ENCODE measurements at places on chromosomes 13 and 19. TPM values are rescaled to one million over a fixed set of nuclear protein-coding genes. Genes with fewer than 3 reads are reported as not detected.

The GRK1 gene
- total RNA-seq, result not detected

The ZNF850 gene
- 4.0 TPM for total RNA-seq

The CTXN1 gene
- 71.2 TPM for total RNA-seq

The TMEM150B gene
- total RNA-seq, result not detected

The CLEC4G gene
- total RNA-seq, result not detected

The GPR12 gene
- not detected for total RNA-seq

GRCh38 chr19:50036908-50037307 is 11.1 kb downstream of the ZNF473 start:
- no peak for DNase-seq
- H3K27ac ChIP-seq, result no peak overlapping the region
- H3K4me1 ChIP-seq, result no peaks in the 10 kb centered on the region
- no peak overlapping the region for H3K4me3 ChIP-seq
- no peaks in the 10 kb centered on the region for H3K27me3 ChIP-seq

GRCh38 chr13:27775943-27776342 is 16.3 kb upstream of the GSX1 start:
- H3K27me3 ChIP-seq, result no peaks in the 10 kb centered on the region
- H3K4me3 ChIP-seq, result no peak overlapping the region
- H3K36me3 ChIP-seq, result no peaks in the 10 kb centered on the region
- no peak overlapping the region for H3K27ac ChIP-seq

GRCh38 chr13:79373916-79374315 is 32.1 kb downstream of the RBM26 start:
- H3K4me1 ChIP-seq, result no peaks in the 10 kb centered on the region
- H3K4me3 ChIP-seq, result no peak overlapping the region
- DNase-seq, result no peak
- no peaks in the 10 kb centered on the region for H3K27me3 ChIP-seq

GRCh38 chr19:44111910-44112463 is 1.2 kb upstream of the ZNF225 start:
- H3K4me3 ChIP-seq, result peak overlapping the region; percentile 80
- no peak overlapping the region for H3K27ac ChIP-seq
- no peaks in the 10 kb centered on the region for H3K27me3 ChIP-seq

DNA sequence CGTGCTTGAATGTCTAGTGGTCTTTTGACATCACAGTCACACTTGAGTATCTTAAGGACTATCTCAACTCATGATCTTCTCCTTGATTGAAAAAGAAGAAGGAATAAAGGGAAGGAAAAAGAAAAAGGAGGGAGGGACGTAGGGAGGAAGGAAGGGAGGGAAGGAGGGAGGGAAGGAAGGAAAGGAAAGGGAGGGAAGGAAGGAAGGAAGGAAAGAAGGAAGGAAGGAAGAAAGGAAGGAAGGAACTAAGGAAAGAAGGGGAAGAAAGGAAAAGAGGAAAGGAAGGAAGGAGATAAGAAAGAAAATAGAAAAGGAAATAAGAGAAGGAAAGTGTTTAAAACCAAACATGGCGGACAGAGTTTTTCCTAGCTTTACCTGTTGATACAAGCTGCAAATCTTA is 64.7 kb downstream of the RNASEH2B start:
- H3K27ac ChIP-seq, result no peak overlapping the region
- H3K4me3 ChIP-seq, result no peak overlapping the region
- H3K36me3 ChIP-seq, result no peaks in the 10 kb centered on the region
- no peak for DNase-seq

DNA sequence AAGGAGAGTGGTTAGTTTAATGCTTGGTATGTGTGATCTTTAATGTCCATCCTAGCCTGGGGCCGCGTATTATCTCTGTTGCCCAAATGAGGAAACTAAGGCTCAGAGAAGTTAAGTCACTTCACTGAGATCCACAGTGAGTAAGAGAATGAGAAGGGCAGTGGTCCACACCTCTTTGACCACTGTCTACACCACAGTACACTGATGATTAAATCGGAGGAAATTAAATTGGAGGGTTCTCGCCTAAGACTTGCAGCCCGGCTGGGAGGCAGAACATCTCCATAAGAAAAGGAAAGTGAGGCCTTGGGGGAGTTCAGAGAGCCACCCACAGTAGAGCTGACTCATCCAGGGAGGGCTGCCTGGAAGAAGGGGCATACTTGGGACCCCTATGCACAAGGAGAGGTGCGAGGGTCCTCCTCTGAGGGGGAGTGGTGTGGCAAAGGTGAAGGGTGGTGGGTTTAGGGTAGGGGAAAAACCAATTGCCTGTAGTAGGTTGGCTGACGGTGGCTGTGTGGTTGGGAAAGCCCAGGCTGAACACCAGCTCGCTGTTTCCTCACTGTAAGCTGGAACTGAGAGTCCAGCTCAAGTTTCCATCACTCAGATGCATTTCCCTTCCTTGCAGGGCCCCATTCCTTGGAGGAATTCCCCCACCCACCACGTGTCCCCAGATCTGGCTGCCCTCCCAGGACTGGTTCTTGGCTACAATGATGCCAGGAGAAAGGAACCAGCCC is 15.0 kb upstream of the DHRS12 start:
- no peaks in the 10 kb centered on the region for H3K36me3 ChIP-seq
- DNase-seq, result no peak
- peaks cover 10% of the 10 kb centered on the region for H3K4me1 ChIP-seq
- H3K27me3 ChIP-seq, result peaks cover 60% of the 10 kb centered on the region
- no peak overlapping the region for H3K27ac ChIP-seq

GRCh38 chr19:29528350-29528945 is 2.7 kb downstream of the VSTM2B start:
- H3K27ac ChIP-seq, result no peak overlapping the region
- no peak for DNase-seq
- peaks cover 30% of the 10 kb centered on the region for H3K27me3 ChIP-seq
- no peaks in the 10 kb centered on the region for H3K36me3 ChIP-seq
- no peaks in the 10 kb centered on the region for H3K4me1 ChIP-seq

GRCh38 chr19:19067276-19068072 is 3.7 kb downstream of the SLC25A42 start:
- no peaks in the 10 kb centered on the region for H3K27me3 ChIP-seq
- DNase-seq, result no peak
- peaks cover 21% of the 10 kb centered on the region for H3K4me1 ChIP-seq
- no peak overlapping the region for H3K27ac ChIP-seq
- no peaks in the 10 kb centered on the region for H3K36me3 ChIP-seq

GRCh38 chr19:45874620-45874966 is 10.5 kb downstream of the FOXA3 start:
- H3K27ac ChIP-seq, result no peak overlapping the region
- DNase-seq, result no peak
- no peak overlapping the region for H3K4me3 ChIP-seq
- H3K4me1 ChIP-seq, result peaks cover 9% of the 10 kb centered on the region

GRCh38 chr13:33353210-33353609 is 67.7 kb upstream of the STARD13 start:
- H3K27me3 ChIP-seq, result no peaks in the 10 kb centered on the region
- no peak for DNase-seq
- H3K4me3 ChIP-seq, result no peak overlapping the region
- H3K27ac ChIP-seq, result no peak overlapping the region

DNA sequence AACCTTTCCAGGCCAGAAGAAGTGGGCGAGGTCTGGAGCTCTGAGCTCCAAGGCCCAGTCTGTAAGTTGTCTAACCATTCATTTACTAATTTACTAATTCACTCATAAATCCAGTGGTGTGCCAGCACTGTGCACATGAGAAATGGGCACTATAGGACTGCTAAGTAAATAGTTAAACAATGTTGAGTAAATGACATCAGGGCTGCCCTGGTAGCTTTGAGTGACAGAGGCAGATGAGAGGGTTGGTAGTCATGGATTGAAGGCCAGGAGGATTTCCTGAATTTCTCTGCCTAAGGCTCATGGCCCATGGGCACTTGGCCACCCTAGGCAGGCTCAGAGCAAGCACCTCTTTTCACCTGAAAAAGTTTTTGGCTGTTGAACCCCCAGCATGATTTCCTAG is 216.9 kb upstream of the RXFP2 start:
- H3K27me3 ChIP-seq, result peaks cover 14% of the 10 kb centered on the region
- H3K4me3 ChIP-seq, result no peak overlapping the region
- no peak for DNase-seq
- no peaks in the 10 kb centered on the region for H3K36me3 ChIP-seq
- no peaks in the 10 kb centered on the region for H3K4me1 ChIP-seq
- no peak overlapping the region for H3K27ac ChIP-seq

- no peaks in the 10 kb centered on the region for H3K27me3 ChIP-seq
- H3K27ac ChIP-seq, result peak overlapping the region; percentile 51
- no peak for DNase-seq
- no peaks in the 10 kb centered on the region for H3K36me3 ChIP-seq
Measured at GRCh38 chr13:44249431-44249836, 124.2 kb upstream of the SERP2 start.

DNA sequence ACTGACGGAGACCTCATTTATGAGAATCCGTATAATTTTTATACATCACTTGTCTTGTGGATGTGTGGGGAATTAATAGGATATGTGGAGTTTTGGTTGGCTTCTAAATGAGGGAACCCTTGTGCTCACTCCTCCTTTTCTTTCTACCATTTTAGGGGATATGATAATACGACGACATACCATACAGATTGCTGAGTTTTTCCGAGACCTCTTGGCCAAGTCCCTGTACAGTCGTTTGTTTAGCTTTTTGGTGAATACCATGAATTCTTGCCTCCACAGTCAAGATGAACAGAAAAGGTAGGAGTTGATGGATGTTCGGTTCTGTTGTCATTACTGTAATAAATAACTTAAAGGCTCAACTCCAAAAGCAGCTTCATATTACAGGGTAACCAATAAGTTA is 335.2 kb downstream of the MYO16 start:
- no peak overlapping the region for H3K4me3 ChIP-seq
- no peak for DNase-seq
- no peaks in the 10 kb centered on the region for H3K36me3 ChIP-seq
- H3K4me1 ChIP-seq, result peaks cover 22% of the 10 kb centered on the region

GRCh38 chr19:30029721-30030510 is 87.9 kb downstream of the URI1 start:
- 0 out of 2 replicates have a peak overlapping the region, but pooled peaks have one; percentile 2 for H3K4me3 ChIP-seq
- H3K27ac ChIP-seq, result peak overlapping the region; percentile 87
- peaks cover 24% of the 10 kb centered on the region for H3K4me1 ChIP-seq
- 0 out of 2 replicates have a peak, but pooled peaks cover 13% of the 10 kb centered on the region for H3K36me3 ChIP-seq

DNA sequence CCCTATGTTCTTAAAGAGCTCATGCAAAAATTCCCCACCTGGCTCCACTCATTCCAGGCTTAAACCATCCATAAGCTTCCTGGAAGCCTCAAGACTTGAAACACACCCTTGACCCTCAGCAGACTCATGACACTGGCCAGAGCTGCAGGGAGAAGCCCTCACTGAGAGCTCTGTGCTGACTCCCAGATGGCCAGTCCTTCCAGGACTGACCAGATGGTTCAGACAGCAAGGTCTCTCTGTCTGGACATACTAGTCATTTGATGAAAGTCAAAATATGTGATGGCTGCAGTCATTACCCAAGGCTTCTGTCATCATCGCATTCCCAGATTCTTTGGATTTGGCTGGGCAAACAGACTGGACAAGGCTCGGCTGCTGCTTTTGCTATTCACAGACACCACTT is 397.4 kb downstream of the FOXO1 start:
- no peaks in the 10 kb centered on the region for H3K36me3 ChIP-seq
- no peak for DNase-seq
- peaks cover 24% of the 10 kb centered on the region for H3K4me1 ChIP-seq
- no peak overlapping the region for H3K4me3 ChIP-seq
- no peaks in the 10 kb centered on the region for H3K27me3 ChIP-seq

- H3K27ac ChIP-seq, result no peak overlapping the region
- DNase-seq, result no peak
- H3K4me3 ChIP-seq, result no peak overlapping the region
- no peaks in the 10 kb centered on the region for H3K36me3 ChIP-seq
- H3K4me1 ChIP-seq, result 0 out of 2 replicates have a peak, but pooled peaks cover 9% of the 10 kb centered on the region
Measured at GRCh38 chr19:11692127-11692790, 46.5 kb downstream of the ZNF823 start.

DNA sequence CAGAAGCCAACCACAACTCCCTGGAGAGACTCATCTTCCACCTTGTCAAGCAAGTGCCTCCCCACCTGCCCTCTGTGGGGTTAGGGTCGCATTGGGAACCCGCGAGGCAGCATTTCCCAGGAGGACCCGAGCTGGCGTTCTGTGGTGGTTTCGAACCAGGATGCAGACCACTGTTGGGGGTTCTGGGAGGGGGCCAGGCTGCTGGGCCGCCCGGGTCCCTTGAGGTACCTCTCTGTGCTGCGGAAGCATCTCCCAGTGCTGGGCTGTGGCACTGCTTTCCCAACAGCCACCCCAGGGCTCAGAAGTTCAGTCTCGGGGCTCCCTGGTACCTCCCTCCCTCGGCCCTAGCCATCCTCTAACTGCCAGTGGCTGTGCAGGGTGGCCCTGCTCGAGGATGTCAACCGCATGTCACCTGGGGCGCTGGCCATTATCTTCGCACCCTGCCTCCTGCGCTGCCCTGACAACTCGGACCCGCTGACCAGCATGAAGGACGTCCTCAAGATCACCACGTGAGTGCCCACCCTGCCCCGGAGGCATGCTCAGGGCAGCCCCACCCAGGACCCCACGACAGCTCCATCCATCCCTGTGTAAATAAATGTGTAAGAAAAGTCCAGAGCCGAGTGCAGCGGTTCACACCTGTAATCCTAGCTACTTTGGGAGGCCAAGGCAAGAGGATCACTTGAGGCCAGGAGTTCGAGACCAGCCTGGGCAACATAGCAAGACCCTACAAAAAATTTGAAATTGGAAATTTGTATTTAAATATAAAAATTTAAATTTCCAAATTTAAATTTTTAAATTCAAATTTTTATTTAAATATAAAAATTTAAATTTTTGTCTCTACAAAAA is 8.2 kb upstream of the USE1 start:
- no peaks in the 10 kb centered on the region for H3K27me3 ChIP-seq
- H3K36me3 ChIP-seq, result no peaks in the 10 kb centered on the region
- DNase-seq, result no peak
- no peak overlapping the region for H3K4me3 ChIP-seq
- no peaks in the 10 kb centered on the region for H3K4me1 ChIP-seq

DNA sequence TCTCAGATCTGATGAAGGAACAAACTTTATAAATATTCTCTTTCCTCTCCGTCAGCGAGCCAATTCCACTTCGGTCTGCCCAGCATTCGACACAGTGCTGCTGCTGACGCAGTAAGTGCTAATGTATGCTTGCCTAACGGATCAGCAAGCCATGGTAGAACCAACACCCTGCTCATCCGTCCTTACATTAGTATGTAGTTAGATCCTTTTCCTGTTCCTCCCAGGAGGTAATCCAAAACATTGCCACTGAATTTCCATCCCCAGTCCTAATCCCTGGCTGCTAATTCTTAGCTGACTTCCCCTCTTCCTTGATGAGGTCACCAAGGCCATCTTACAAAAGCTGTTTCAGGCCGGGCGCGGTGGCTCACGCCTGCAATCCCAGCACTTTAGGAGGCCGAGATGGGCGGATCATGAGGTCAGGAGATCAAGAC is 88.0 kb downstream of the STARD13 start:
- no peak overlapping the region for H3K27ac ChIP-seq
- 0 out of 2 replicates have a peak, but pooled peaks cover 2% of the 10 kb centered on the region for H3K36me3 ChIP-seq
- H3K4me3 ChIP-seq, result no peak overlapping the region
- no peak for DNase-seq
- H3K27me3 ChIP-seq, result no peaks in the 10 kb centered on the region

- DNase-seq, result peak; percentile 17
- H3K4me1 ChIP-seq, result no peaks in the 10 kb centered on the region
- H3K27ac ChIP-seq, result no peak overlapping the region
- H3K36me3 ChIP-seq, result no peaks in the 10 kb centered on the region
Measured at GRCh38 chr13:35978607-35979316, 152.4 kb downstream of the DCLK1 start.
